Activated T-cell treated with anti-CD3 and anti-CD28 coated beads, Interleukin-2, amount 50 U/mL, for 4 hours (primary cell): ENCODE measurements at places on chromosomes 12 and 14. TPM values are rescaled to one million over a fixed set of nuclear protein-coding genes. Genes with fewer than 3 reads are reported as not detected.

MANSC4 gene
- total RNA-seq: not detected

AMHR2 gene
- total RNA-seq: not detected

COPS7A gene
- total RNA-seq: 46.5 TPM

RACGAP1 gene
- 26.0 TPM for total RNA-seq

CCDC184 gene
- 0.61 TPM for total RNA-seq

AQP2 gene
- total RNA-seq: not detected

DPY19L2 gene
- 3.0 TPM for total RNA-seq

NGB gene
- not detected for total RNA-seq

PMEL gene
- 0.41 TPM for total RNA-seq

NPAS3 gene
- total RNA-seq: not detected

TMEM132D gene
- total RNA-seq: not detected

CCDC38 gene
- not detected for total RNA-seq

DLK1 gene
- total RNA-seq: 0.68 TPM

OR6C2 gene
- total RNA-seq: not detected

NAV3 gene
- total RNA-seq: 0.29 TPM

TAS2R9 gene
- not detected for total RNA-seq

RNFT2 gene
- total RNA-seq: 7.4 TPM

KRT8 gene
- total RNA-seq: 6.0 TPM
